ENCODE measurements at places on chromosomes 6 and 20. TPM values are rescaled to one million over a fixed set of nuclear protein-coding genes. Genes with fewer than 3 reads are reported as not detected.

CLPSL1 gene
- total RNA-seq, result not detected

HLA-DPB1 gene
- total RNA-seq, result 39.0 TPM

SLC22A16 gene
- total RNA-seq, result not detected

C6orf132 gene
- total RNA-seq, result 0.20 TPM

CUL9 gene
- total RNA-seq, result 88.0 TPM

OLIG3 gene
- 0.14 TPM for total RNA-seq

BACH2 gene
- total RNA-seq, result 90.8 TPM

TRIM10 gene
- total RNA-seq, result 0.70 TPM

TAGAP gene
- 65.0 TPM for total RNA-seq

DLL1 gene
- 2.6 TPM for total RNA-seq

ZBTB46 gene
- total RNA-seq, result 1.2 TPM

PTGIS gene
- total RNA-seq, result 1.0 TPM

CALHM6 gene
- 0.71 TPM for total RNA-seq

TINAG gene
- total RNA-seq, result not detected

TGM2 gene
- total RNA-seq, result 0.10 TPM

CRISP2 gene
- not detected for total RNA-seq

Measured in activated naive CD4-positive, alpha-beta T cell treated with anti-CD3 and anti-CD28 coated beads, Interleukin-2, amount 50 U/mL, for 72 hours (primary cell).